ENCODE measurements at places on chromosomes 3 and 15.

DNA sequence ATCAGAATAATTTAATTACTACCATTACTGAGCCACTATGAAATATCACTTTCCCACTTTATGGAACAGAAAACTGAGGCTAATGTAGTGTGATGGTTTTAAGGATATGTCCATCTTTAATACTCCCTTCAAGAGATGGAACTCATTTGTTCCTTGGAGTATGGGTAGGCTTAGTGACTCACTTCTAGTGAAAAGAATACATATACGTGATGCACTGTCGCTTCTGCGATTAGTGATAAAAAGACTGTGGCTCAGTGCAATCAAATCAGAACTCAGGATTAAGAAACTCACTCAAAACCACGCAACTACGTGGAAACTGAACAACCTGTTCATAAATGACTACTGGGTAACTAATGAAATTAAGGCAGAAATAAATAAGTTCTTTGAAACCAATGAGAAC, 216.6 kb downstream of the SUCLG2 start:
- DNase-seq, result no peak

- DNase-seq, result no peak
These were observed 55.6 kb upstream of the TBC1D23 start for GRCh38 chr3:100205171-100205570.

- DNase-seq, result no peak
These were observed 8.5 kb downstream of the UQCC5 start for GRCh38 chr3:52544937-52545336.

GRCh38 chr15:75063338-75063737, 39.9 kb downstream of the PPCDC start:
- no peak for DNase-seq

DNA sequence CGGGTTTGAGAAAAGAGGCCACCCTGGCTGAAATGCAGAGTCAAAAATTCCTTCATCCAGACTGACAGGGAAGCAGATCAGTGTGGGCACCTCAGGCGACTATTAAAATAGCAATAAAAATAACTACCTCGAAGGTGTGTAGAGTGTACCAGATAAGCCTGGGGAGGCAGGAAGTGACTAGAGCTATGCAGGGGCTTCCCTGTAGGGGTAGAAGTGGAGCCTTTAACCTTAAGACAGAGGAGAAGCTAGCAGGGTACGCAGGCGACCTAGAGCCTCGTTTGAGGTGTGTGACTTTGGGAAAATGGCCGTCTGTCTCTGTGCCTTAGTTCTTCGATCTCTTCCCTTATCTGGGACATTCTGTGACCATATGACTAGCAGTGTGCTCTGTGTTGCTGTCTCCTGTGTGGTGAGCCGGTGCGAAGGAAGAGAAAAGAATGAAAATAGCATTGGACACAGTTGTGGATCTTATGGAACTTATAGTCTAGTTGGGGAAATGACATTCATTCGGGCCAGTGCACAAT, 17.6 kb downstream of the BHLHE40 start:
- no peak for DNase-seq

DNA sequence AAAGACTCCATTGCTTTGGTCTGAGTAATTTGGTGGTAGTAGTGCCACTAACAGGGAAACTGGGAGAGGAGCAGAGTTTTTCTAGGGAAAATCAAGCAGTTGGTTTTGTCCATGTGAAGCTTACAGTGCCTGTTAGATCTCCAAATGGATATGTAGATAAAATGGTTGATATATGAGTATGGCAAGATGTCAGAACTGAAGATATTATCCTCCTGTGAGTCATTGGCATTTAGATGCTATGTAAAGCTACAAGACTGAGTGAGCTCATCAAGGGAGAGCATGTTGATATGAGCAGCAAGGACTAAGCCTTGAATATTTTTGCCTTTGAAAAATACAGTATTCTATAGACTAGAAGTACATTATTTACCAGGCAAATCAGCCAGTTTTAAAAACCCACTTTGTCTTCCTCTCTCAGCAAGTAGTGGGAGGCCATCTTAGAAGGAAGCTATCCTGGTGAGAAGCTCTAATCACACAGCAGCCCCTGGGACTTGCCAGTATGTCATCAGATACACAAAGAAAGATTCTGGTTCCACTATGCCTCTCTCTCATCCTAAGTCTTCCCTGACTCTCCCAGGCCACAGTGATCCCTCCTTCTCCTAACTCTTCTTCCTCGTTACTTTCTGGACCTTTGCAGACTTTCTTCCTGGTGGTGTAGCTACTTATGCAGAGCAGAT, 77.4 kb upstream of the ANKRD28 start:
- DNase-seq, result no peak

GRCh38 chr3:168260859-168261258, 165.1 kb upstream of the GOLIM4 start:
- no peak for DNase-seq

DNA sequence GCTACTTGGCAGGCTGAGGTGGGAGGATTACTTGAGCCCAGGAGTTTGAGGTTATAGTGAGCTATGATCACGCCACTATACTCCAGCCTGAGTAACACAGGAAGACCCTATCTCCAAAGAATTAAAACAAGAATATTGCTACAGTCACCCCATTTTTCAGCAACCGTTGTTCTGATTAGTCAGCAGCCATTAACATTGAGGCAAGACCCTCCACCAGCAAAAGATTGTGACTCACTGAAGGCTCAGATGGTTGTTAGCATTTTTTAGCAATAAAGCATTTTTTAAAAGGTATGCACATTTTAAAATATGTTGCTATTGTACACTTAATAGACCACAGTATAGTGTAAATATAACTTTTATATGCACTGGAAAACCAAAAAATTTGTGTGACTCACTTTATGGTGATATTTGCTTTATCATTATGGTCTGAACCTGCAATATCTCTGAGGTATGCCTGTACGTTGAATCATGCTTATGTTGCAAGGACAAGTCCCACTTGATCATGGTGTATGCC, 492.6 kb downstream of the SQOR start:
- no peak for DNase-seq

DNA sequence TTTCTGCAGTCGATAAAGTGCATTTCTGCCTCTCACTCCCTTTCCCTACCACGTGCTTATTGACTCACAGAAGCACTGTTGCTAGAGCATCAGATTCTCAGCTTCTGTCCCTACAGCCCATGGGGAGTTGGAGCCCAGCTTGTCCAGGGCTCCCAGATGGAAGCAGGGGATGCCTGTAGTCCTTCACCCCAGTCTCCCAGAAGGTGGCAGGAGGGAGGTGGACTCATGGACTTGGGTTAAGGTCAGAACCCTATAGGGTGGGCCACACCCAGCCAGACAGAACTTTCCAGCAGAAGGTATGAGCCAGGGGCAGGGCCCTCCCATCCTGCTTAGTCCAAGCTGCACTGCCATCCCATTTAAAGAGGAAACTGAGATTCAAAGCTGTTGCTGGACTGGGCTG, 33.1 kb upstream of the SEMA3F start:
- DNase-seq, result no peak

- DNase-seq, result no peak
These were observed 95.8 kb upstream of the PLAAT1 start for GRCh38 chr3:193145248-193145647.

GRCh38 chr3:31550452-31551251, 17.9 kb downstream of the STT3B start:
- no peak for DNase-seq

GRCh38 chr15:49229922-49230321, 59.9 kb downstream of the GALK2 start:
- DNase-seq, result no peak

GRCh38 chr15:66765478-66766281, 63.6 kb downstream of the SMAD6 start:
- DNase-seq, result no peak

DNA sequence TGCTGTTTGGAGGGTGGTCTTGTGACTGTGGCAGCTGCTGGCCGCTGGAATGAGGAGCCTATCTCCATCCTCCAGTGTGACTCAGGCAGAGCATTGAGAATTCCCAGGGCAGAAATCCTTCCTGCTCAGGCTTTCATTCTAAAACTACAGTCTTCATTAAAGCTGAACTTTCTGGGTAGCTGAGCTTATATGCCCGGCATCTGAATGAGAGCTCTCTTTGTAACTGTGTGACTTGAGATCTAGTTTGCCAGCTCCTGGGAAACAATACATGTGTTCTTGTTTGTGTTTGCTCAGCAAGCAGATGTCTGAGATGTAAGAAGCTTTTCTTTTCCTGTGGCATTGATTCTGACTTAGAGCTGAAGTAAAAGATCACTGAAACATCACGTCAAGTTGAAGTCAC, 22.4 kb downstream of the RLBP1 start:
- no peak for DNase-seq

GRCh38 chr15:75025548-75026260, 2.3 kb downstream of the PPCDC start:
- DNase-seq, result no peak

GRCh38 chr15:63364399-63365272, 17.0 kb downstream of the CA12 start:
- DNase-seq, result no peak

- DNase-seq, result no peak
These were observed 733.4 kb downstream of the TUSC7 start for GRCh38 chr3:117443014-117443413.

- peak; percentile 44 for DNase-seq
These were observed 1.4 kb downstream of the KBTBD13 start for GRCh38 chr15:65077981-65078352.
